GM23338 (cell line): ENCODE measurements at places on chromosomes 12 and 14.

GRCh38 chr12:62259993-62260732, at the start of gene USP15:
Gene USP15, plus strand, starts transcription at chr12:62260404. Its CDS starts 11 bp downstream, at chr12:62260415.
- peak; percentile 99 for DNase-seq

DNA sequence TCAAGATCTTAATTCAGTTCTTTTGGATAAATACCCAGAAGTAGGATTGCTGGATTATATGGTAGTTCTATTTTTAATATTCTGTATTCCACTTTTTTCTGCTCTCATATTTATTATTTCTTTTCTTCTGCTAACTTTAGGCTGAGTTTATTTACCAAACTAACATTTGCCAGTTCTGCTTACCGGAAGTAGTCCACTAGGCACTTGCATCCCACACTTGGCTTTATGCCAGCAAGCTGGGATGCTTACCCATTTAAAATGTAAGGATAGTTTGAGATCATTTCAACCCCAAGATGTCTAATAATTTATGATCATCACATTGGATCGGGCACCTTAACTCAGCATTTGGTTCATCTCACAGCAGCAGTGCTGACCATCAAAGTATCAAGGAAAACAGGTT, 96.8 kb downstream of the PIK3C2G start:
- no peak for DNase-seq

DNA sequence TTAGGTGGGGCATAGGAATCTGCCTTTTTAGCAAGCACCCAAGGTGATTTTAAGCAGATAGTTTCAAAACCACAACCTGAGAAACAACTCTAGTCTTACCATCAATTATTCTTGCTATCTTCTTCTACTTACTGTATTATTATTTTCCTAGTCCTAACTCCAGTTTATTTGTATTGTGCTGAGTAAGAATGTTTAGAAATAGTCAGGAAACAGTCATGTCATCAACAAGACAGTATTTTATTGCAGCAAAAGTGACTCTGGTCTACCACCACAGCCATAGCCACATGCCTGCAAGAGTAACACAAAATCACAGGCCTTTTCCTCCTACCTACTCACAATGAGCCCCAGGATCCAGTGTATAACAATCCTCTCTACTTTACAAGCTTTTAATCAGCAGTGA, 46.3 kb upstream of the FLRT2 start:
- no peak for DNase-seq

- no peak for DNase-seq
Observed at GRCh38 chr14:93183596-93184317, 940 bp downstream of the MOAP1 start.

DNA sequence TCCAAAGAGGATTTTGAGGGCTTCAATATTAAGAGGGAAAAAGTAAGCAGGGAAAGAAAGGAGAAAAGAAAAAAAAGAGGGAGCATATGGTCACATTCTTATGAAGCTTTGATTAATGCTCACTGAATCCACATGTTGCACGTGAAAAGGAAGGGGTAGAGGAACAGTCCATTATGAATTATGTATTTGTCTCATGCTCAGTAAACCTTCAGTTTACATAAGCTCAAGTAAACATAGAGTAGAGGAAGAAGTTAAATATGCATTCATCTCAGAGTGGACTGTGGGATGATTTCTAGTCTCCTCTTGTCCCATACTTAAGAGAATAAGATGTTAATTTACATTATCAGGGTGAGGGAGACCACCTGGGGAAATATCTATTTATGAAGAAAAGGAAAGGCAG, 334.5 kb downstream of the IPO8 start:
- no peak for DNase-seq

GRCh38 chr14:92236243-92236900, 86.6 kb upstream of the SLC24A4 start:
- DNase-seq = no peak

DNA sequence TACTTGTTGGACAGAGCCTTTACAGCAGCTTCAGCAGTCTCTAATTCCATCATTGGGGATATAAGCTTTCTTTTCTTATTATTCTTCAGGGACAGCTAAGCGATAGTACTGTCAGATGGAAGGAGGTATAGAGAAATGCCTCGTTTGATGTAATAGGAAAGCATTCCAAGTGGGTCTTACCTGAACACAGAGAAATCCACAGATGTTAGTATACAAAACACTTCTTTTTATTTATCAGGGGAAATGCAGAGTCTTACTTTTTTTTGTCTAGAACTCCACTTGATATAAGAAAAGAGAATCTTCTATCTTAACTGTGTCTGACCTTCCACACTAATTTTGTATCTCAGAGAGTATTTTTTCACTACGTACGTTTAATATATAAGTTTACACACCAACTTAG, 1.9 kb downstream of the SYT1 start:
- DNase-seq = no peak

- peak; percentile 63 for DNase-seq
Observed at GRCh38 chr12:104957719-104958000, 430 bp downstream of the SLC41A2 start.

GRCh38 chr12:40107098-40107802, 1.4 kb upstream of the SLC2A13 start:
- peak; percentile 96 for DNase-seq

- no peak for DNase-seq
Observed at GRCh38 chr14:97137705-97138104, 340.5 kb downstream of the VRK1 start.

- DNase-seq = no peak
Observed at GRCh38 chr12:29428633-29429032, 47.7 kb upstream of the ERGIC2 start.

- DNase-seq = no peak
Observed at GRCh38 chr14:63413009-63413408, 94.3 kb upstream of the GPHB5 start.

DNA sequence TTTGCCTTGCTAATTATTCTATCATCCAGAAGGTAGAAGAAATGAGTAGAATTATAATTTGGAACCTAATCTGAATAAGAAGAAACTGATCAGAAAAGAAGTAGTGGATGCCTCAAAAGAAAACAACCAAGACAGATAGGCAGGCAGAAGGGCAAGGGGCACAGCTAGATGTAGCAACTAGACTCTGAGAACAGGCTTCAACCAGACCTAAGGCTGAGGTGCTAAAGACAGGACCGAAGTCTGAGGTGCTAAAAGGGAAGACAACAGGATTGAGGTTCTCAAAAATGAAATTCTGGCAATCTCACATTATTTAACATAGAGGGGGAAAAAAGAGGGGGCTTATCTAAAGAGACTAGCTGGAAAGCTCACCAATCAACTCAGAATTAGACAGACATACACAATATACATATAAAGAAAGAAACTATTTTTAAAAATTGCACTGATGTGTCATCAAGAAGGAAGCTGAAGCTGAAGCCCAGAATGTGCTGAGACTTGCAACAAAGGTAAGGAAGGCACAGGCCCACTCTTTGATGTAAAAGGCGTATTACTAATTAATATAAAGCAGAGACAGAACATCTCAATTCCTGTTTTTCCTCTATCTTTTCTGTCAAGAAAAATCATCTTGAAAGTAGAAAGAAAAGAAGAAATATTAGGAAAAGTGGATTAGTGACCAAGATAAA, 43.8 kb upstream of the CSRNP2 start:
- no peak for DNase-seq

DNA sequence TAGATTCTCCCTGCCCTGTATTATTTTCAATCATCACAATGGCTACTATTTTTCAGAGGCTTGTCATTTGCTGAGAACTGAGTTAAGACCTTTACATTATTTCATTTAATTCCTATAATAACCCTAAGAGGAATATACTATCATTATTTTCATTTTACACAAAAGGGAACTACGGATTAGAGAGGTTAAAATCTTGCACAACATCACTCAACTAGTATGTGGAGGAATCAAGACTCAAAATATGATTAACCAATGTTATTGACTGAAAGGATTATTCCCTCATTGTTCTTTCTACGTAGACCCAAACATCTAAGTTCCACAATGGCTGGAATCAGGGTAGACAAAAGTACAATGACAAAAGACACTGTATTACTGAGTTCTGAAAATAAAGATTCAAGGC, 45.0 kb downstream of the GPR65 start:
- no peak for DNase-seq

DNA sequence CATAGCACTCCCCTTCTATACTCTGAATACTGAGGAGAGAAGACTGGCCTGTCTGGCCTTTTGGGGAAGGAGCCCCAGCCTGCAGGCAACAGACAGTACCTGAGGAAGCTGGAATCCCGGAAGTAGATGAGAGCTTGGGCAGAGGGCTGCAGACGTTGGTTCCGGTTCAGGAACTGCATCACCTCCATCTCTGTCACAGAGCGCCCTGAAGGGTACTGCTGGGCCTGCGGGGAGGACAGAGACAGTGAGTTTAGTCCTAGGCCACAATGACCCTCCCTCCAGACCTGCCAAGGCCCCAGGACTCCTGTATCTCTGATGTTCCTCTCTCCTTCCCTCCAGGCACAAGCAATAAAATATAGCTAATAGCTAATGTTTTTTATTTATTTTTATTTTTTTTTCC, 28.4 kb downstream of the TEP1 start:
- DNase-seq = no peak

GRCh38 chr14:34348592-34348991, 113.4 kb downstream of the SPTSSA start:
- DNase-seq = no peak
